ENCODE measurements at places on chromosomes 1 and 21.
A peak's percentile ranks its signal among the peaks of the same experiment; 100 is the strongest.

- no peak for DNase-seq
Observed at GRCh38 chr1:202047977-202048376, 37.6 kb downstream of the ELF3 start.

- DNase-seq: no peak
Observed at GRCh38 chr1:57202241-57202640, 221.6 kb downstream of the DAB1 start.

- peak; percentile 42 for DNase-seq
Observed at GRCh38 chr1:238485912-238486209, 595.1 kb upstream of the ZP4 start.

DNA sequence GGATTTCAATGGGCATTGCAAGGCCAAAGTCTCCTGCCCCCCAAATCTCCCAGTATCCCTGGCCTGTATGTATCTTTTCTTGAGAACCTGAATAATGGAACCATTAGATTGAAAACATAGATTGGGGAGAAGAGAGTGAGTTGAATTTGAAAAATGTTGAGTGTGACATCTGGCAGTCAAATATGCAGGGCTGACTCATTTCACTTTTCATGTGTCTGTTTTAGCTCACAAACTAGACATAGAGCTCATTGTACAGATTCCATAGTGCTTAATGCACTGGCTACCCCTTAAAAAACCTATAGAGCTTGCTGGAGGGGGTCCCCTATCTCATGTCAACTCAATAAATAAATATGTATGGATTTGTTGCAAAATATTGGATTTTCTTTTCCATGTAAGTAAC lies 30.8 kb downstream of the DDR2 start:
- no peak for DNase-seq

- no peak for DNase-seq
Observed at GRCh38 chr1:108878678-108879077, 1.9 kb downstream of the GPSM2 start.

DNA sequence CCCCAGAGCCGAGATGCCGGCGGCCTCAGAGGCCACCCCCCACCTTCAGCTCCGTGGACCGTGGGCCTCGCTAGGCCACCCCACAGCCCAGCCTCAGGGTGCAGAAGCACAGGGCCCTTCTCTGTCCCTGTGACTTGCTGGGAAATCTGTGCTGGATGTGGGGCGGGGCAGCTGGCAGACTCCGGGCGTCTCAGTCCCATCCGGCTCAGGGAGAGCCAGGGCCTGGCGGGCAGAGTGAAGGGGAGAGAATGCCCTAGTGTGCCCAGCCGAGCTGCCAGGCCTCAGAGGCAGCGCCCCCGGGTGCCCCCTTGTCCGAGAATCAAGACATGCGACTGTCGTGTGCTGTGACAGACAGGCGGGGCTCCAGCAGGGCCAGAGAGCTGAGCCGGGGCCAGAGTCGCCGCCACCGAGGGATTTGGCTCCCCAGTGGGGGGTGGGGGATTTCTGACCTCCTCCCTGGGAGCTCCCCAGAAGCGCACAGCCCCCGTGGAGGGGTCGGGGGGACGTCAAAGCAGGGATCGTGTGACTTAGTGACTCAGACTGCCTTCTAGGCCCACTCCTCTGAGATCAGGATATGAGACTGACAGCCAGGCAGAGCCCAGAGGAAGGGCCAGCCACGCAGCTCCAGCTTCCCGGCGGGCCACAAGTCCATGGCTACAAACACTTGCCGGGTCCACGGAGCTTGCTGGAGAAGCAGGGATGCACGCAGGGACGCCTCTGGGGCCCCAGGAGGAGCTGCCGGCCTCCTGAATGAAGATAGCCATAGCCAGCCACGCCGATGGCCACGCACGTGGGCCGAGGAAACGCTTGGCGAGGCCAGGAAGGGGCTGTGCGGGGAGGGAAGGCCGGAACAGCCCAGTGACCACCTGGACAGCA lies 11.9 kb downstream of the COL6A1 start:
- no peak for DNase-seq

- no peak for DNase-seq
Observed at GRCh38 chr1:34412598-34413370, 236.1 kb downstream of the C1orf94 start.

DNA sequence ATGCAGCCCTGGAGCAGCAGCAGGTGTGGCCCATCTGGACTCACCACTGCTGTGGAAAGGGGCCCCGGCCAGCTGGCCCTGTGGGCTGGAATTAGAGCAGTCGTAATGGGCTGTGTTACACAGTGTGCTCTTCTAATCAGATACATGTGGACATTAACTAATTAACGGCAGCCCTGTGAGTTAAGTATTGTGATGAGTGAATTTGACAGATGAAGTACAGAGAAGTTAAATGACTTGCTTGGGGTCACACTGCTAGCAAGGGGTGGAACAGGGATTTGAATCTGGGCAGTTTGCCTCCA lies 58.6 kb downstream of the MDM4 start:
- DNase-seq: peak; percentile 34

DNA sequence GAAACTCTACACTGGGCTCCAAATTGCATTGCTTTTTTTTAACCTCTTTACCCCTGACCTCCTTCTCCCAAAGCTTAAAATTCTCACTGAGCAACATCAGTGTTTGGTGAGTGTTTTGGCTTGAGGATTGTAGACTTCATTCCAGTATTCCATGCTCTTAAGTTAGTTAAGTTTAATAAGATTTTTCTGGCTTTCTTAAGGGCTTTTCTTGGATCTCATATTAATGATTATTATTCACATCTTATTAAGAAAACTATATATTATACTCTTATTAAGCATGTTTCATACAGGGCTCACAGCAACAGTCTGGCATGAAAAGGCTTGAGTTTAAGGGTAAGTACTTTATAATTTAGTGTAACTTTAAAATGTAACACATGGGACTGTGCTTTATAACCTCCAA lies 141.8 kb downstream of the DISP1 start:
- DNase-seq: no peak

DNA sequence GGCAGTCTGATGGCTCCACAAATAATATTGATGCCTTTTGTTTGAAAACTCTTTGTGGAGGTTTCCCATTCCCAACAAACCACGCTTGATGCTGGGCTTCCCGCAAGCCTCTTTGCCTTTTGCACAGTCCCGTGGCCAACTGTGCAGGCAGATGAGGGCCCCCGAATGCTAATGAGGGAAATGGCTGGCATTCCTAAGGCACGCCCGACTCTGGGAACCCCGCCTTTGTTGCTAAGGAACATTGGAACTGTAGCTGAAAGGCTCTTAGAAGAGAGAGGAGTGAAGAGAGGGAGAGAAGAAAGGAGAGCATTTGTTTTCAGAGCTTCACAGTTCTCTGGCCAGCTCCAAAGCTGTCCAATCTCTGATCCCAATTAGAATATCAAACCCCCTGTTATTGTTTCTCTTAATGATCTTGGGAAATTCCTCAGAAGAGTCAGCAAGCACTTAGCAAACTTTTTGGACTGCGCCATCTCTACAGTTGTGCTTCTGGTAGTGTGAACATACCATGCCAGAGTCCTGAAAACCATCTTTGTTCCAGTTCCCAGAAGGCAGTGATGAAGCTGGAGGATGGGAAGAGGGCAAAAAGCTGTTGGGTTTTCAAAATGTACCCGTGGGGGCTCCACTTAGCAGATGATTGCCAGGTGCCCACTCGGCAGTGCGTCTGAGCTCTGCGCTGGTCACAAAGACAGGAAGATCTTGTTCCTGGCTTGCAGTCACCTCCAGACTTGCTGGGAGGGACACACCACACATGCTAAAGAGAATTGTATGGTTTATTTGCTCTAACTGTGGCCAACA lies 60.1 kb upstream of the CYP2J2 start:
- DNase-seq: no peak

DNA sequence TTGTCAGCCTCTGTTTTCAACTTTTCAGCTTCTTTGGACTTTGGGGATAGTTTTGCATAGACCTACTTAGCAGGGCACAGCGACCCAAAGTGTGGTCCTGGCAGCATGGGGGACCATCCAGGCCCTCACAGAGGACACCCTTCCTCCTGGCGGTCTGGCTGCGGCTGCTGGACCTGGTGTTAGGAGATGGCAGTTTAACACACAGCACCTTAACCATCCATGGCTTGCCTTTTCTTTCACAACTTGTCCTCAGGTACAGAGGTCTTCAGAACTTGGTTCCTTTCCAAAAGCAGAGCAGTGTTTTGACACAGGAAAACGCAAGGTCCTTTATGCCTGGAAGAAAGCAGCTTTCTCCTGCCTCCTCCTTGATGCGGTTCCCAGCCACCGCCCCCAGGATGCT lies 68.1 kb downstream of the RHOU start:
- no peak for DNase-seq

DNA sequence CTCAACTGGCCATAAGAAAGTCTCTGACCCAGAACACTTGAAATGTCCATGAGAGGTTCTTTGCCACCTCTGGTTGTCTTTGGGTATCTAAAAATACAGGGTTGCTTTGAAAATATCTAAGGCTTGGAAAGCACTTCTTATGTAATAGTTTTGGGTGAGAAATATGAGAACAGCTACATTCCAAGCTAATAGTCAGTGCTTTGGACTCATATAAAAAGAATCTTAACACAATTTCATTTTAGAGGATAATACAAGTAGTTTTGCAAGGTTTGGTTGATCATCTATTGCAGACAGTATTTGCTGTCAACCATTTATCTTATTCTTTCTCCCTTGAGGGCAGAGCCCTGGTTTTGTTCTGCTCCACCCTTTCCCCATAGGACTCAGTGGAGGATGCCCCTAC lies 207.5 kb downstream of the KCNK2 start:
- DNase-seq: no peak

- DNase-seq: no peak
Observed at GRCh38 chr1:18732686-18733085, 102.0 kb downstream of the PAX7 start.

- no peak for DNase-seq
Observed at GRCh38 chr1:91817211-91817905, 68.6 kb downstream of the TGFBR3 start.

DNA sequence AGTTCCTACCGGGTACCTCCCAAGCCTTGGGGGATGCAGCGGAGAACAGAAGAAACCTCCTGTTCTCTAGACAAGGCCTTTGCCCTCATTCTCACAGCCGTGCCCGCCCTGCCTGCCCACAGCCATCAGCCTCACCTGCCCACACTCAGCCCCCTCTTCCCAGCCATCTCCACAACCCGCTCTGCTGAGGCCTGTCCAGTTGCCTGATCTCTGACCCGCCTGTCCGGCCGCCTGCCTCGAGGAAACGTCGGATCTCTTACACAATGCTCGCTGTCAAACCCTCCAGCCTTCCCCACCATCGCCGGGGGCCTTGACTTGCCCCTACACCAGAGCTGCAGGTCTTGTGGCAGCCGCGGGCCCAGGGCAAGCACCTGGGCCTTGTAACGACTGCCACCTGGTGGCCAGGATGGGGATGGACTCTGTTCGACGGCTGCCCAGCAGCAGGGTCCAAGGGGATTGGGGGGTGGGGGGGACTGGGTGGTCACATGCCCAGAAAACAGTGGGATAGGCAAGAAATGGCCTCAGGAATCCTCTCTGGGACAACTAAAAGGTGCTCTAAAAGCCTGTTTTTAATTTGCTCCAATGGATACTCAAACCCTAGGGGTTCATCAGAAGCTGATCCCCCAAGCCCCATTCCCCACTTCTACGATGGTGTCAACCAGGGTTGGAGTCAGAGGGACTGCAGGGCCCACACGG lies 31.0 kb downstream of the SLC45A1 start:
- DNase-seq: peak; percentile 65

DNA sequence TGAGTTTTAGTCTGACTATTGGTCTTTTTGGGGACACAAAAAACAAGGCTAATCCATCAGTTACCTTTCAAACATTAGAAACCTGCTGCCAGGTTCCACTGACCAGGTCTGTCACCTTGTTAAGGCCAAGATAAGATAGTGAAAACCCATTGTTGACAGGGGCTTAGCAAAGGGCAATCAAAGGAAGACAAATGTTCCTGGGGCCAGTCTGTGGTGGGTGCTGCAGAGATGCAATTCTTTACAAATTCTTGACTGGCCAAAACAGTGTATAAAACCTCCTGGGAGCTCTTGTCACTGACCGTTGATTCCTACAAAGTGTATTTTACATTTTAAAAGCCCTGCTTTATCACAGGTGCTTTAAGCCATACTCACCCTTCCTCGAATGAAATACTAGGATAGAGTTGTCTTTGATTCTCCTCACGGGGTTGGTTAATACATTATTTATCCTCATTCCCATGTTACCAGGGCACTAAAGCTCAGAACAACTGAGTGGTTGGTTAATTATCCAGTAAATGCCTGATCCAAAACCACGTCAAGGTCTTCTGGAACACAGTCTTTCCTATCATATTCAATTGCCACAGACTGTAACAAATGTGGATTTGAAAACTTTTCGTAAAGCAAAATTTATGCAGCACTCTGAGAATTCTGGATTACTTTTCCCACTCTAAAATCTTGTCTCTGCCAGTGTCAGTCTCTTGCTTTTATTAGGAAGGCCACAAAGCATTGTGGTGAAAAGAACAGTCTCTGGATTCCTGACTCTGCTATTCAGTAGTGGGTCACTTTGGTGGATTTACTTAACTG lies 77.2 kb downstream of the NRIP1 start:
- DNase-seq: no peak

DNA sequence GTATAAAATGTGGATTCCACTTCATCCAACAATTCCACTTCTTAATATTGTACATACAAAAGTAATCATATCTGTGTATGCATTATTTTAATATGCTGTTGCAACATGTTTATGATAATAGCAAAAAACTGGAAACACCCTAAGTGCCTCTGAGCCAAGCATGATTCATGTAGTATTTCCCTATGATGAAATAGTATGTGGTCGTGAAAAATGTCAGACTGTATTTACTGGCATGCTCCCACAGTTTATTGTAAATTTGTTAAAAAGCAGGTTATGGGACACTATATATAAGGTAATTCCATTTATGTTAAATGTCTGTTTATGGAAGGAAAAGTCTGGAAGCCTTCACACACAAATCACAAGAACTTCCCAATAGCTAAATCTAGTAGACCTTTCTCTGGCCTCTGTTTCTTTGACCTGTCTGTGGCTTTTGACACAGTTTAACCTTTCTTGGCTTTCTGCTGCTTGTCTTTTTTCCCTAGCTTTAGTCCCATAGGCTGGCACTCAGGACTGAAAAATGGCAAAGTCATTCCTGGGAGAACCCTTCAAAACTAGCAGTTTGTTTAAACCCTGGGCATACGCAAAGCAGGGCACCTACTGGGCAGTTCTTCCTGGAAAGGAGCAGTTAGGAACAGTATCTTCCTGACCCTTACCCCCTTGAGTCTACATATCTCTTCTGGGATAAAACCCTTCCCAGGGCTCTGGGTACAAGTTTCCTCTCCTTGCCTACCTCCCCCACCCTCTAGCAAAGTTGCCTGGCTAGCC lies 65.4 kb upstream of the ARTN start:
- peak; percentile 90 for DNase-seq

GRCh38 chr1:24364605-24364974 lies 45.4 kb downstream of the GRHL3 start:
- DNase-seq: no peak

DNA sequence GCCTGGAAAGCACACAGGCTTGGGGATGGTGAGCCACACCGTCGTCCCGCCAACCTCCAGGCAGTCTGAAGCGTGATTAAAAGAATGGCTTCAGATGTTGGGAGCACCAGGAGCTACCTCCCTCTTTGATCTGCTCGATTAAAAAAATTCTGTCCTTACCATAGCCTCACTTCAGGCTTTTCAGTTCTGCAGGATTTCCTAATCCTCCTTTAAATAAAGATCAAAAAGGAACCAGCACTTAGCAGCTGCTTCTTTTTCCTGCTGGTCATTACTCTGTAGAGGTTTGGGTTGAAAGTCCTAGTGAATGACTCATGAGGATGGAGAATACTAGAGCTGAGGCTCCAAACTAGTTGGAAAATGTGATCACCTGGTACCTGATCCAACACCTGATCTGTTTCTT lies 71.9 kb upstream of the C1orf174 start:
- DNase-seq: no peak

GRCh38 chr1:238642231-238642630 lies 744.1 kb upstream of the CHRM3 start:
- peak; percentile 30 for DNase-seq
